Hepatic stellate cell (primary cell): ENCODE measurements at places on chromosomes 11 and 22.

DNA sequence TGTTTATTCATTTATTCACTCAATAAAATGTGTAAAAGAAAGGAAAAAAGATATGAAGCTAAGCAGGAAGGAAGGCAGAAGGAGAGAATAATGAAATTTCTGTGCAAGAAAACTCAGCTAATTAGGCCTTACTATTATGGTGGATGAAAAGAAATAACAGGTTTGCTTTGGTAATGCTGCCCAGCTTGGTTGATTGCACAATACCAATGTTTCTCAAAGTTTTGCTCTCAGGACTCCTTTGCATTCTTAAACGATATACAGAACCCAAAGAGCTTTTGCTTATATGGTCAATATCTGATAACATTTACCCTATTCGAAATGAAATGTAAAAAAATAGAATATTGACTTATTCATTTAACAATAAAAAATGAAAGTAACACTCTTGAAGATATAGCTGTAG, 7.3 kb upstream of the CTSC start:
- DNase-seq: no peak

DNA sequence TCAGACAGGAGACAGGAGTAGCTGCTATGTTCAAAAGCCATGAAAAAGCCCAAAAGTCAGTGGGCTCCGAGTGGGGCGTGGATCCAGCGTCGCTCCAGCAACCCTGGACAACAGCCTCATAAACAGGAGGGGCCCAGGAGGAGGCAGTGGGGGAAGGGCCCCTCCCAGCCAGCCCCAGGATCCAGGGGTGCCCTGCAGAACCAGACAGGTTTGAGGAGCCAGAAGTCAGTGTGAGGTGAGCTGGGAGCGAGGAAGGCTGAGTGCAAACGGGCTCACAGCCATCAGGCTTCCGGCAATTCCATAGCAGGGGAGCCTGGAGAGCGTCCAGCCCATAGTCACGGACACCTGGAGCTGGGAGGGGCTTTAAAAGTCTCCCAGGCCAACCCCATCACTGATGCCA, 217.7 kb downstream of the MN1 start:
- DNase-seq: no peak

GRCh38 chr11:133840479-133840941, 4.8 kb downstream of the SPATA19 start:
- DNase-seq: no peak

- DNase-seq: no peak
These were observed 96.2 kb downstream of the PDE2A start for GRCh38 chr11:72578051-72578450.

GRCh38 chr11:45232341-45233080, 53.6 kb downstream of the SYT13 start:
- no peak for DNase-seq

- DNase-seq: no peak
These were observed 24.9 kb downstream of the MRTFA start for GRCh38 chr22:40611606-40612005.

DNA sequence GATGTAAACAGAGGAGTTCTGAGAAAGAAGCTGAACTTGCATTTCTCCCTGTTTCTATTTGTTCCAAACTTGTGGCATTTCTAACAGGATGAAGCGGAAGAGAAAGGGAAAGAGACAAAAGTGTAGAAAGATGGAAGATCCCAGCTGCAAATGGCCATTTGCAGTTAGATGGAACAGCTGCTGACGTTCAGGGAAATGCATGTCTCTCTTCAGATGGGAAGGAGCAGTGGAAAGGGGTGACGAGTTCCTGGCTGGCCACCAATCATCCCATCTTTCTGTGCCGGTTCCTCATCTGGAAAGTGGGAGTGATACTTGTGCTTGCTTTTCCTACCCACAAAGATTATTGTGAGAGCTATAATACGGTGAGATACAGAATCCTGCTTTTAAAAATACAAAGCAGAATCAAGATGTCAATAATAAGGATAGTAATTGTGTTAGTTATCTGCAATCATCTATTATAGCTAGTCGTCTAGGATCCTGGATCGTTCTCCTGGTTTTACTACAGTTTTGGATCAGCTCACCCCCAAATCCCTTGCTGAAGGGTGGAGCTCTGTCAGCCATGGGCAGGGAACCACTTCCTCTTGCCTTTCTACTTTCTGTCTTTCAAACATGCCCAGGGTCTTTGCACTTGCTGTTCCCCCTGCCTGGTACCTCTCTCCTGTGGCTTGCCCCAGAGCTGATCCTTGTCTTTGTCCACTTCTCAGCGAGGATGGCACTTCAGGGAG, 1.2 kb upstream of the TIMP3 start:
- no peak for DNase-seq

GRCh38 chr11:62542750-62543567, 3.6 kb downstream of the AHNAK start:
- peak; percentile 84 for DNase-seq

DNA sequence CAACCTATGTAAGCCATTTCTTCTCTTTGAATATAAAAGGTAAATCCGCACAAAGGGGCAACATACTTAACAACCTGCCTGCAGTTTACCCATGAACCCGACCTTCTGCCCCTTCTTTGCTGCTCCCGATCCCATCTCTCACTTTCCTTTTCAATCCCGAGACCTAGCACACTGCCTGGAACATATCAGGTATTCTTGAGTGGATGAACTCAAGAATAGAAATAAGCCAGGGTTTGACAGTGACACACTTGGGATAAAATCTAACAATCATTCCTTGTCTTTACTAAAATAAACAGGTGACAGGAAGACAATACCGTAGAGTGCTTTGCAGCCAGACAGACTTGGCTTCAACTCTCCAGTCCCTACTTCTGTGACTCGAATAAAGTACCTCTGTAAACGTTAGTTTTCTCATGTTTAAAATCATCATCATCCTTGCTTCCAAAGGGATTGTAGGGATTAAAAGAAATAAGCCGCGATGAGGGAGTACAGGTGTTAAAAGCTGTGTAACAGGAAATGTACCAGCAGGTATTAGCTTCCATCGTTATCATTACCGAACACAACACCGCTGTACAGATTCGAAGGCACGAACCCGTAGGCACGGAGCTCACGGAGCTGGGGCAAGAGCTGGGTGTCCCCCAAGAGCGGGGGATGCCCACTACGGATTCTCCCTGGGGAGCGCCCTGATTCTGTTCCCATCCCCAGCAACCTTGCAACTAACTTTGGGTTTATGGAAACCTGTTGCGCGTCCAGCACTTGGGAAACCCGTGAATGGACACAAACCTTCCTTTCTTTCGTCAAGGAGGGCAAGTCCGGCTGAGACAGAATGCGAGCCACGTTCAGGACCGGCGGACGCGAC, 720 bp downstream of the UFD1 start:
- no peak for DNase-seq

- no peak for DNase-seq
These were observed 45.8 kb downstream of the PPFIBP2 start for GRCh38 chr11:7559398-7560283.

DNA sequence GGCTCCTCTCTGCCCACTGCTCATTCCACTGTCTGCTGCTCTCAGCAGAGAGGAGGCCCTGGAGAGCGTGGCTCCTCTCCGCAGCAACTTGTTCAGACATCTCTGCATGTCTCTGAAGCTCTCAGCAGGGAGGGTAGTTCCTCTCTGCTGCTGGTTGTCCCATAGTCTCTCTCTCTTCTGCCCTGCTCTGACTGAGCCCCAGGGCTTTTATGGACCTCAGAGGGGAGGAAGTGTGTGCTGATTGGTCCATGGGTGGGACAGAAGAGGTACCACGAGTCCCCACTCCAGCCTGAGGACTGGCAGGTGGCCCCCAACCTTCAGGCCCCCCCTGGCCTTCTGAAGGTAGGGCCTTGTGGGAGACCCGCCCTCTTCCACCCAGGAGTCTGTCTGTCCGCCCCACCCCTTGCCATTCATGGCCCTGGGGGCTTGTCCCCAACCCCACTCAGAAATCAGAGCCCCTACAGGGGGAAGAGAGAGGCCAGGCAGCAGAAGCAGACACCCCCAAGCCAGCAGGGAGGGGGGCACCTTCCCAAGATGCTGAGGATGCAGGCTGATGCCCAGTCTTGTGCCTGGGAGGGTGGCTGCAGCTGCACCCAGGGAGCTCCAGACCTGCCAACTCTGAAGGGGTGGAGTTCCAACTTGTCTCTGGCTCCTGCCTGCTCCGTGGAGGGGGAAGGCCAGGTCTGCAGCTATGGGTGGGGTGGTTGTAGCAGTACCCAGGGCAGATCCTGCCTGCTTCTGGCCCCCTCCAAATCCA, 35.1 kb downstream of the C11orf91 start:
- DNase-seq: no peak

DNA sequence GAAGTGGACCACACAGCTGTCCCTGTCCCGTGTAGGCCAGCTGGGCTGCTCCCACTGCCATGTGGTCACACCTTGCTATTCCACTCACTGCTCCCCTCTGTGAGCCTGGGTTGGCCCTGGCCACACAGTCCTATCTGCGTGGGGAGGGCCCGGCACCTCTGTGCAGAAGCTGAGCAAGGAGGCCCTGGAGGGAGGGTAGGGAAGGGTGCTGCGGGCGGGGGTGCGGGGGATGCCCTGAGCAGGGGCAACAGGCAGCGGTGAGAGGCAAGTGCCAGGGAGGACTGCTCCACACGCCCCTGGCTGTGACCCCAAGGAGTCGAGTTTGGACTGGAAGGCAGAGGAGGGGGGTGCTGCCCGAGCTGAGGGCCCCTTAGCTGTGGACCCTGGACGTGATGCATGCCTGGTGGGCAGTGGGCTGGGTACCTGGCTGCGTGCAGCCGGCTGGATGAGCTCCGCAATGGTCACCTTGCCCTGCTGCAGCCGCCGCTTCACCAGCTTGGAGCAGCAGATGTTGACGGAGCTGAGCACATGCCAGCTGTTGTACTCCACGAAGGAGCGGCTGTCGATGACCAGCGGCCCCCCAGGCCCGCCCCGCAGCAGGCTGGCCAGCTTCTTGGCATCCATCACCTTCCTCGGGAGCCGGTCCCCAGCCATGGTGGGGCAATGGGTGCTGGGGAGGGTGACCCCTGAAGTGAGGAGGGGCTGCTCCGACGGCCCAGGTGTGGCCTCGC, 6.7 kb downstream of the DUSP8 start:
- no peak for DNase-seq

GRCh38 chr11:45105233-45105983, 41.0 kb upstream of the PRDM11 start:
- DNase-seq: peak; percentile 88

DNA sequence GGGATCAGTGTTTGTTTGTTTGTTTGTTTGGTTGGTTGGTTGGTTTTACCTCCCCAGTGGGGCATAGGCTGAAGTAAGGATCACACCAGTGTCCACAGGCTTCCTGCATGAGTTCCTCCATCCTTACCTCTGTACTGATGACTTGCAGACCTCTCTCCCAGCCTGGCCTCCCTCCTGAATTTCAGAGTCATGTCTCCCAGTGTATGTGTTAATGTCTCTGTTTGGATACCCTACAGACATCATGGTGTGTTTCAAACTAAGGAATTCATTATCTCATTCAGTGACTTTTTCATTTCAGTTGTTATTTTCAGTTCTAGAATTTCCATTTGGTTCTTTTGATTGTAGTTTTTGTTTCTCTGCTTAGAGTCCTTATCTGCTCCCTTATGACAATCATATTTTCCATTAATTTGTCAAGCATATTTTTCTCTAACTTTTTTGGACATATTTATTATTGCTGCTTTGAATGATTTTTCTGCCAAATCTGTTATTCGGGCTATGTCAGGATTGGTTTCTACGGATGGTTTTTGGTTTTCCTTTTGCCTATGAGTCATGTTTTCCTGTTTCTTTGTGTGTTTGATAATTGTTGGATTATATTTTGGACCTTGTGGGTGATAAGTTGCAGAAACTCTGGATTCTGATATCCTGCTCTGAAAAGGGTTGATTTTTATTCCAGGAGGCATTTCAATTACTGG, 23.6 kb downstream of the MYEOV start:
- no peak for DNase-seq

GRCh38 chr22:50702821-50703725, 30.4 kb downstream of the SHANK3 start:
- no peak for DNase-seq
